Trophoblast cell (in vitro differentiated cells and primary cell): ENCODE measurements at places on chromosomes 1 and 21.

DNA sequence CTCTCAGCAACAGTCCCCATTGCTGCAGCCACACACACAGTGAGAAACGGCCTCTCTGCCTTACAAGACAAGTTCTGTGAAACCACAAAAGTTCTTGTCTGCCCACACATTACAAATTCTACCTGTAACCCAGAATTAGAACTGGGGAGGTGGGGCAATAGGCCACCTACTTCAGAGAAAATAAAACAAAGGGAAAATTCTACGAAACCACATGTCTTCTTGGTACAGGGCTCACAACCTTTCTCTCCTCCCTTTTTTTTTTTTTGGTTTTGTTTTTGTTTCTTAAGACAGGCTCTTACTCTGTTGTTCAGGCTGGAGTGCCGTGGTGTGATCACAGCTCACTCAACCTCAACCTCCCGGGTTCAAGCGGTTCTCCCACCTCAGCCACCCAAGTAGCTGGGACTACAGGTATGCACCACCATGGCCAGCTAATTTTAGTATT lies 30.2 kb downstream of the LPAR3 start:
- DNase-seq: no peak

DNA sequence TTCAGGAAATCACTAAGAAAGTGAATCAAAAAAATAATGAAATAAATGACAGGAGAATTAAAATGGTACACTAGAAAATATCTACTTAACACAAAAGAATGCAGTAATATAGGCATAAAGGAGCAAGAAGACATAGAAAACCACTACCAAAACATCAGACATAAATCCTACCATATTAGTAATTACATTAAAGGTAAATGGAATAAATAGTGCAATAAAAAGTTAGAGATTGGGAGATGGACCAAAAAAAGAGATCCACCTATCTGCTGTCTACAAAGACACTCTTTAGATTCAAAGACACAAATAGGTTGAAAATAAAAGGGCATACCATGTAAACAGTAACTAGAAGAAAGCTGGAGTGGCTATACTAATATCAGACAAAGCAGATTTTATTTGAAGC lies 167.0 kb upstream of the SAMSN1 start:
- no peak for DNase-seq

DNA sequence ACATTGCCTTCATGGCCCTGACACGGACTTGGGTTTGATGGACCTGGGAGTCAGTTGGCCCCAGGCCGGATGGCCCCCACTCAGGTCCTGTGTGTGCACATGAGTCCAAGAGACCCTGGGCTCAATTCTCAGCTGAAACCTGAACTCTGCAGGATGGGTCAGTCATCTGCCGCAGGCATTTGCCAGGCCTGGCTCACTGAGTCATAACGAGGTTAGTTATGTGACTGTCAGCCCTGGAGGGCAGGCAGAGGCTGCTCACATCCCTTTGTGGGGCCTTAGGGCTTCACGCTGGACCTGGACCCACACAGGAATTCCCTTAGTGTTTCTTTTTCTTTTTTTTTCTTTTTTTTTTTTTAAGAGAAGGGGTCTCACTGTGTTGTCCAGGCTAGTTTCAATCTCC lies 46.5 kb downstream of the PSMG1 start:
- peak; percentile 83 for DNase-seq

DNA sequence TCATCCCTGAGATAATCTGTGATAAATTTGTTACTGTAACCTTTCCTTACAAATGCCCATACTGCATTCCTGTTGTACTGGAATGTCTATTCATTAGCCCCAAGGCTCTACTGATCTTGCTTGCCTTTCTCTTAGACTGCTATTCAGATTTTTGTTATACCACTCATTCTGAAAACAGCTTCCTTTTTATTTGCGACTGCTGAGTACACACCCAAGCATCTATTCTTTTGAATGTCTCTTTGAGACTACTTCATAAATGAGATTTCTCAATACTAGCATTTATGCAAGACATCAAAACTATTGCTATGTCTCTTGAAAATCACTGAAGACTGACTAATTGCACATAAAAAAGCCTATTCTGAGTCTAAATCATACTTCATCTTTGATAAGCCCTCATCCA lies 38.6 kb downstream of the DENND1B start:
- DNase-seq: peak; percentile 97

DNA sequence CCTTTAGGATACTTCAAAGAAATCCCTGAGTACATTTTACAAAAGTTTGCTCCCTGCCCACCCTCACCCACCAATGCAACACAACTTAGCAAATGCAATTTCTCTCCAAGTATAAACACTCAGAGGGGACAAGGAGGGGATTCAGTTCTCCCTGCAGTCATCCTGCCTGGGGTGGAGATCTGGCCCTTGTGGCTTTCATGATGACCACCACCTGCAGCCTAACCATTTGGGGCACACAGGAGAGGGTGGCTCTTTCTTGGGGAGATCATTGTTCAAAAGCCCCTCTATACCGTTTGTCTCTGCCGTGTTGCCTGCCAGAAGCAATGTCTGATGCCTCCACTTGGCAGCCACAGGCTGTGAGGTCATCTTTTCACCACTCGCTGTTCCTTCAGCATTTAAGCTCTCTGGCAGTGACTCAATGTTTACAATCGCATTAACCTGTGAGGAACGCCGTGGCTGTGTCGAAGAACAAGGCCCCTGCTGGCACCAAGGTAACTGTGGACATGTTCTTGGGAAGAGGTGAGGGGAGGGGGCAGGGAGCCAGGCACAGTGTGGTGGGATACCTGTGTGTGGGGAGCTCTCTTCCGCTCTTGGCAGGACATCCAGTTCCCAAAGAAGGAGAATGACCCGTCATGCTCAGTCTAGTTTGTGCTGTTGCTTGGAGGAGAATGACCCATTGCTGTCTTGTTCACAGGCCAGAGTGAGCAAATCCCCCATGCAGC lies 103.9 kb upstream of the DUSP10 start:
- no peak for DNase-seq

DNA sequence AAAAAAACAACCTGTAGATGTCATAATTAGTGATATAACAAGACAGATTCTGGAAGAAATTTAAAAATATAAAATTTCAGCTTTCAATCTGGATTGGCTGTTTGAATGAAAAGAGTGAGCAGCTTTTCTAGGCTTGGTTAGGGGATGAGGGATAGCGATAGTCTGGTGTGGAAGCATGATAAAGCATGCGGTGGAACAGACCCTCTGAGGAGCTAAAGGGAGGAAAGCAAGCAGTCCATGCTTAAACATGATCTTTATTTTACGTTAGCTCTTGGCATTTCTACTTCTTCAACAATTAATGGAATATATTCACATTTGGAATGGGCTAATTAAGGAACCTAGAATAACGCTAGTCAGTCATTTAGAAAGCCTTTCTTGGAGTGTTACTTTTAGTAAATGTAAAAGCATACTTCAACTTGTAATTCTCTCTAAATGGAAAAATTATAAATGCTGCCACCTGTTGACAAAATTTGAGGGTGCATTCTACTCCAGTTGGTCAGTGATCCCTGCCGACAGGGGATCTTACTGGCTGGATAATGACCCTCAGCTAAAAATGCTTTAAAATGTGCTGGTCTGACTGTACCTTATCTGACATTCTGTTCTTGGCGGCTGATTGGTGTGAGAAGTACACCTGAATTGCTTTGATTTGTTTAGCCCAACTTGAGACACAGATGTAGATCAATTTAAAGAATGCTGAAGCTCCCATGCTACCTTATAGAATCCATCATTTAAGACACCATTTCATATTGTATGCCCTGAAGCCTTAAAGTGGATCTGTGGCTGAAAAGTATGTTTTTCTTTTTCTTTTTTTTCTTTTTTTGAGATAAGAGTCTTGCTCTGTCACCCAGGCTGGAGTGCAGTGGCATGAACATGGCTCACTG lies 61.2 kb downstream of the AK4 start:
- peak; percentile 85 for DNase-seq

DNA sequence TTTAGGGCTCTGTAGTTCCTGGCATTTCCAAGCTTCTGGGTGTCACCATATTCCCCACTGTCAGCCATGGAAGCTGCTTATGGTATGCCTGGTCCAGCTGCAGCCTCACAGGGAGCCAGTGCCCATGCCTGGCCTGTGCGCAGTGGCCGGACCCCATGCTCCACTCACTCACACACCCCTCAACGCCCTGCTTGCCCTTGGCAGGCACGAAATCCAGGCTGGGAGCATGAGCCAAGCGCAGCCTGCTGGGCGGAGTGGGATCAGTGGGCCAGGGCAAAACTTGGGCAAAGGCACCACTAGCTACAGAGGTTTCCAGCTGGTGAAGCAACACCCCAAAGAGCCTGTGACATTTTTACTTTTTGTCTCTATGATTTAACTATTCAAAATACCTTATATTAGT lies 520.4 kb downstream of the RWDD3 start:
- no peak for DNase-seq

- DNase-seq: no peak
Observed at GRCh38 chr1:160858097-160858496, 4.6 kb downstream of the CD244 start.

- peak; percentile 95 for DNase-seq
Observed at GRCh38 chr1:19151537-19151936, 58.5 kb downstream of the UBR4 start.

DNA sequence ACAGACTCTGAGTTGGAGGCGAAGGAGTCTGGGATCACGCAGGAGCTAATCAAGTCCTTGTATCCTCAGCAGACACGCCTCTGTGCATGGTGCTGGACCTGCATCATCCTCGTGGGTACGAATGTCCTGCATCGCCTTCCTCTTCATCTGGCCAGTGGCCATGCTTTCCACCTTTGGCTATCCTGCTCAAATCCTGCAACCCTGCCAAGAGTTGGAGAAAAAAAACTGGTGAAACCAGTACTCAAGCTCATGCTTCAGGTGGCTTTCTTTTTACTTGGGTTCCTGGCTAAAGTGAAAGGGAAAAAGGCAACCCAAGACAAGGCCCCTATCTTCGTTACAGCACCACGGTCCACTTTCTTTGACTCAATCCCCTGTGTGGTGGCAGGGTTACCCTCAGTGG lies 8.9 kb downstream of the SETSIP start:
- DNase-seq: no peak
